ENCODE measurements at places on chromosomes 2 and 18.
A peak's percentile ranks its signal among the peaks of the same experiment; 100 is the strongest.

GRCh38 chr2:69781321-69782248 is 39.7 kb downstream of the ANXA4 start:
- DNase-seq: peak; percentile 67

DNA sequence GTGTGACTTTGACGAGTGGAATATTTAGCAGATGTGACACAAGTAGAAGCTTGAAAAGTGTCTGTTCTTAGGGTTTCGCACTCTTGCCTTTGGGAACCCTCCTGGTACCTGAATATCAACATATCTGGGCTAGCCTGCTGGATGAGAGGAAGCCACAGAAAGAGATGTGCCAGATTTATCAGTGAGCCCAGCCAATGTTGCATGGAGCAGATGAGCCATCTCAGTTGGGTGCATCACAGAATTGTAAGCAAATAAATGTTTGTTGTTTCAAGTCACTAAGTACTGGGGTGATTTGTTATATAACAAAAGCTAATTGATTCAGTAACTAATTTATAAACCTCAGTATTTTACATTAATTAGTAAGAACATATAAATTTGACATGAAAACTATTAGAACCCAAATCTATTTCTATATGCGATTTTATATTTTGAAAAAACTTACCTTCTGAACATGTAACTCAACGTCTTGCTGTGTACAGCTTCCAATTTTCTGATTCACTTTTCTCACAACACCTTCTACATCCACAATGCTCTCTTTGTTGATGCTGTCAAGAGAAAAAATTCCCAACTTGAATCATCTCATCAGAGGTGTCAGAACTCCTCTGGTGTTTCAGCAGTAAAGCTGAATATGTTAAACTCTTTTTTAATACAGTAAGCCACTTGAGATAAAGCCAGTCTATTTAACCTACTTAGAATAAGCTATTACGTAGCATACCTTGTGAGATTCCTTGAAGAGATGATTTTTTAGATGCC is 42.3 kb downstream of the DARS1 start:
- no peak for DNase-seq

GRCh38 chr2:71494091-71494490 is 40.7 kb downstream of the DYSF start:
- DNase-seq: no peak

DNA sequence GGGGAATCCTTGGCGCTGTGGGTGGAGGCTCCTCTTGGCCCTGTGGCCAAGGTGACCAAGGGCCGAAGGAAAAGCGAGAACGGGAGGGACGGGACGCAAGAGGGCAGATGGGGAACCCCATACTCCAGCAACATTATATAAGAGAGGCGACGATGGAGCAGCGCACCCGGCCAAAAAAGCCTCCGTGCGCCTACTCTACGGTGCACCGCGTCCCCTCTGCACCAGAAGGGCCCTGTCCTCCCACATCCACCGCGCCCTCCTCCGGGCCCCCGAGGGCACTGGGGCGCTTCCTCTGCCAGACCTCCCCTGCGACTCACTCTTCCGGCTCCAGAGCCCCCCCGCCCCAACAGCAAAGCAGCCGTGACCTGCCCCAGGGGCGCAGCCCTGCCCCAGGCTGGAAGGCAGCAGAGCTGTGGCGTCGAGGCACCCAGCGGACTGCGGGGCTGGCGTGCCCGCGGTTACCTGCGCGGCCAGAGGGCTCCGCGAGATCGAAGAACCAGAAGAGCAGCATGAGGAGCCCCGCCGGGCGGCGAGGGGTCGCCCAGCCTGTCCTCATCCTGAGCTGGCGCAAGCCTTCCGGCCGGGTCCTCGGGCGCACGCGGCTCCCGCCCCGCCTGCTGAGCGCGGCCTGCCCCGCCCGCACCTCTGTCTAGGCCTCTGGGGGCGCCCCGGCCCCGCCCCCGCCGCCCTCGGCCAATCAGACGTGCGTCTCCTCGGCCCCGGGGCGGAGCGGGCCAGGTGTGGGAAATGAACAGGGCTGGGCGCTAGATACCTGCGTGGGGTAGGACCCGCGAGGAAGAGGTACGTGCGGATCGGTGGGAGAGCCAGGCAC is 106.3 kb upstream of the CD302 start:
- peak; percentile 35 for DNase-seq

GRCh38 chr2:60440079-60440766 is 113.2 kb downstream of the BCL11A start:
- no peak for DNase-seq

DNA sequence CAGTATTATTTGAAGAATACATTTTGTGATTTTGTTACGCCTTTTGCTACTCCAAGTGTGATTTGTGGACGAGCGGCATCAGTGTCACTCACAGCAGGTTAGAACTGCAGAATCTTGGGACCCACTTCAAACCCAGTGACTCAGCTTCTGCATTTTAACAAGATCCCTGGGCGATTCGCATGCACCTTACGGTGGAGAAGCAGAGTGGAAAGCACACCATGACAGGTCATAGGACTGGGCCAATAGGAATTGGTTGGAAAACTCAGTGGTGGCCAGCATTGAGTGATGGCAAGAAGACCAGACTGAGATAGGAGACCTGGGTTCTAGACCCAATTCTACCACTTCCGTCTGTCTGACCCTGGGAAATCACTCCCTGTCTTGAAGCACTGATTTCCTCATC is 26.3 kb downstream of the CTLA4 start:
- no peak for DNase-seq

DNA sequence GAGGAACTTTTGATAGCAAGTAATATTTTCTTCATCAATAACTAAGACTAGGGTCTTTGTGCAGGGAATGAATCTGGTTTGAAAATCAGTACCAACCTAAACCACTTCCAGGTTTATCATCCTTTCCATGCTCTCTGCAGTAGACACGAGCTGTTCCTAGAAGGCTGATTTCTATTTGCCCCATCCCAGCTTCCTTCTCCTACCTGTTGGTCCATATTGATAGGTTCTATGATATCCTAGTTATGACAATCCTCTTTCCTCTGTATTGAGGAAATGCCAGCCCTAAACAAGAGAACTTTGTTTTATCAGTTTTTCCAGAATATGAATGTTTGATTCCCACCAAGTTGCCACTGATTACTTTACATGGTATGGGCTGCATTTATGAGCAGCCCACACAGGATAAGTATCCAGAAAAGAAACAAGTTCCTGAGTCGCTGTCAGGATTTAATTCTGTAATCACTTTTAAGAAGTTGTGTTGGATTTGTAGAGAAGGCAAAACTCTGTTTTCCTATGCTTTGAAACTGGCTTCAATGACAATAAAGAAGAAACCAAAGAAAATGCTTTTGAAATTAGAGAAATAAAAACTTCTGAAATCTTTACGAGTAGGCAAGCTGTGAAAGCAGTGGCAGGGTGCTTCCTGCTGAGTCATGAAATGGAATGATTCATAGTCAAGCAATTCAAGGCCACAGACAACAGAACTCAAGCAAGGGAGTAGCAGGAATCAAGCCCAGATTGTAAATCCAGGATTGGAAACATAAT is 37.3 kb upstream of the TANK start:
- DNase-seq: peak; percentile 85

- DNase-seq: no peak
These were observed 51.2 kb downstream of the MTERF4 start for GRCh38 chr2:241050624-241051577.

DNA sequence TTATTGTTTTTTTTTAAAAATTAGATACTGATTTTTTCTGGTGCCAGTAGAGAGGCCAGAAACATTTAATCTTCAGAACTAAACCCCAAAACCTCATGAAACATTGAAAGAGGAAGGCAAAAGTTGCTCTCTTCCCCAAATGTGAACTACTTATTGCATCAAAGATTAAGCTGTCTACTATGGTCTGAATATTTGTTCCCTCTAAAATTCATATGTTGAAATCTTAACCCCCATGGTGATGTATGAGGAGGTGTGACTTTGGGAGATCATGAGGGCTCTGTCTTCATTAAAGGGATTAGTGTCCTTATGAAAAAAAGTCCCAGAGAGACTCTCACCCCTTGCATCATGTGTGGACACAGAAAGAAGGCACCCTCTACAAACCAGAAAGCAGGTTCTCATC is 28.2 kb upstream of the SLC8A1 start:
- no peak for DNase-seq

- no peak for DNase-seq
These were observed 78.1 kb downstream of the MTCL1 start for GRCh38 chr18:8783335-8783993.

GRCh38 chr2:207766697-207767460 is 2.8 kb downstream of the FZD5 start:
- DNase-seq: no peak

DNA sequence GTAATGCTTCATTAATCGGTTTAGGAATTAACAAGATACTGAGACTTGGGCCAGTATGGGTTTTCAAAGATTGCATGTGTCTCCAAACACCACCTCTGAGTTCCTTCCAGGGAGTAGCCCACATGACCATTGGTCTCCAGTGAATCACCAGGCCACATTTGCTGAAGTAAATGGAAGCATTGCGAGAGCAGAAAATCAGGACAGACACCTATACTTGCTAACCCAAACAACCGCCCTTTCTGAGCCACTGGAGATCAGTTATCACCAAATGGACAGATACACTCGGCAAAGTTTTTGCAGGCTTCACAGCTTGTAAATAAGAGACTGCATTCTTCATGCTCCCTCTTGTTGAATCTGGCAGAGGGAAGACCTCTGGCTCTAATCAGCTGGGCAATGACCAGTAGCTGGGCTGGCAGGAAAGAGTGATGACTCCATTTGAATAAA is 40.9 kb downstream of the GATA6 start:
- DNase-seq: peak; percentile 14

- DNase-seq: no peak
These were observed 13.7 kb downstream of the NTSR2 start for GRCh38 chr2:11656252-11656651.
